ENCODE measurements at places on chromosomes 7 and 10. TPM values are rescaled to one million over a fixed set of nuclear protein-coding genes. Genes with fewer than 3 reads are reported as not detected.

DNA sequence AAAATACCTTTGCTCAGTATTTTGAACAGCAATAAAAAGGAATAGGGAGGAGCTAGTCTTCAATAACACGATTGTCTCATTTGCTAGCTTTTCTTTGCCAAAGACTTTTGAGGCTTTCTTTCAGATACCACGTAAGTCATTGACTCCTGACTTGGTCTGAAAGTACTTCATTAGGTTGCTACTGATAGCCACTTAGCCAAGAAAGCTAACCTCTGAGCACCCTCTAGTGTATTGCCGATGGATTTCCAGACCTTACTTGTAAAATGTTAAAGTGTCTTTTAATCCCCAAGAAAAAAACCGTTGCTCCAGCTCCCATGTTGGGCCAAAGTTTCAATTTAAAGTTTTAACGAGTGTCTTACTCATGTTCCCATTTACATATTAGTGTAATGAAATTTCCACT, 63.4 kb upstream of the STRIP2 start:
- no peak for DNase-seq

Gene NFE2L3
- 21.3 TPM for total RNA-seq

- DNase-seq: no peak
These were observed 240.3 kb downstream of the IPMK start for GRCh38 chr10:58027426-58027825.

DNA sequence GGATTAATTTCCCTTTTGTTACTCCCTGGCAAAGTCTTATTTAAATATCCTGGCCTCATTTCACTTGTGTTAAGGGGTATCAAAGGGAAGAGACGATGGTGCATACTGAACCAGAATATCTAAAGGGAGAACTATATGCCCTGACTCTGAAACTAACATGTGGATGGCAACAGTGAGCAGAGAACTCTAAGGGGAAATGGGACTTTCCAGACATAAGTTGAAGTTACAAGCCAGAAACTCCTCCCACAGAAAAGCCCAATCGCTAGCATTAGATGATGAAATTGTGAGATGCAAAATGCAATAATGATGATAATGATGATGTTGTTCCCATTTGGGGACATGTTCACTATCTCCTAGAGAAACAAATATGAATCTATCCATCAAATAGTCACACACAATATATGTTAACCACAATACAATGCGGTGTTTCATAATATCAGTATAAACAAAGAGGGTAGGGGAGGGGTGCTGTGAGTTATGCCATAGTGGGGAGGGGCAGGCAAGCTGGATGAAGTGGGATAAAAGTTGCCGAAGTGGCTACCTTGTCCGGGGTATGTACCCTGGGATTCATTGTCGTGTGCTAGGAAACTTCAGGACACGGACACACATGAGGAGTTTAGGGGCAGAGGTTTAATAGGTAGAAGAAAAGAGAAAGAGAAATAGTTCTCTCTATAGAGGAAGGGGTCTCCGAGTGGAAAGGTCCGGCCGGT, 37.1 kb downstream of the TMEM229A start:
- no peak for DNase-seq

DNA sequence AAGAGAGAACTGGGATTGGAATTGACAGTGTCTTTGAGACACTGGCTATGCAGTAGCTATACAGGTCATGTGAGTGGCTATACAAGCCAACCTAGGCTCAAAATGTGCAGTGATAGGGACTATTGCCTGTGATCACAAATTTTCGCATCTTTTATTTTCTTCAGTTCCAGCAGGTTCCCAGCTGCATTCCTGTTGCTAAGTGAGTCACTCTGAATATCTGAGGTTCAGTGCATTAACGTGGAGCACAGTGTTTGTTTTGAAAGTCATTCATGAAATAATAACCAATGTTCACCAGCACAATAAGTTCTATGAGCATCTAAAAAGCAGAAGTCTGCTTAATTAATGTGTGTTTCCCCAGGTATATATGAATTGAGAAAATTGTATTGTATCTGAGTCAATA, 1236.0 kb upstream of the CELF2 start:
- DNase-seq: no peak

GRCh38 chr7:107697321-107698049, 36.9 kb downstream of the SLC26A4 start:
- no peak for DNase-seq

- DNase-seq: peak; percentile 42
These were observed 3.2 kb downstream of the KNDC1 start for GRCh38 chr10:133162910-133163856.

DNA sequence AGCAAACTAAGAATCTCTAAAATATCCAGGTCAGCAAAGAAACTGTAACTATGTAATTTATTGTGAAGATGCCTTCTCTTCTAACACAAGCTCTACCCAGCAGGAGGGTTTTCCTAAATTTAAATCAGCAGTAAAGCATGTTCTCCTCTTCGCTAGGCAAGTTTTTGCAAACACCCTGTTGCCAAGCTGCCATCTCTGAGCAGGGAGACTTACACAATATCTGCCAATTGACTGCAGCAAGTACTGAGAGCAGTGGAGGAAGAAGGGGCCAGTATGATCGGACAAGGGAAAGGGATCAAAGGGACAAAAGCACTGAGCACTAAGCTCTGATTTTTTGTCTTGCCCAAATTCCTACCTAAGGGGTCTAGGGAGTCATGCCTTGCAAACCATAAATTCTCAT, 16.0 kb upstream of the LANCL2 start:
- no peak for DNase-seq

DNA sequence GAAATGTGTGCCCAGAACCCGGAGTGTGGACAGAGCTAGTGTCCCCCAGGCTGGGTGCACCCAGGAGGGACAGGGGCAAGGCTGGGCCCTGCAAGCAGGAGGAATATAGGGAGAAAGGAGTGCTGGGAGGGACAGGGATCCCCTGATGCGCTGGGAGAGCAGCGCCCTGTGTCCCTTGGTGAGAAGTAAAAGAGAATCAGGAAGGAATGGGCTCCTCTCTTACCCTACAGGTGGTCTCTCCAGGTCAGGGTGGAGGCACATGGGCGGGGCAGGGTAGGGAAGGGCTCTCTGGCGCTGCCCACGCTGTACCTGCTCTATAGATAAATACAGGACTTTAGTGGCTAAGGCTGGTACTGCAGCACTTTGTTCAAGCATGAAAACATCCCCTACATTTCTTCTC, 753.8 kb downstream of the GRID1 start:
- no peak for DNase-seq

DNA sequence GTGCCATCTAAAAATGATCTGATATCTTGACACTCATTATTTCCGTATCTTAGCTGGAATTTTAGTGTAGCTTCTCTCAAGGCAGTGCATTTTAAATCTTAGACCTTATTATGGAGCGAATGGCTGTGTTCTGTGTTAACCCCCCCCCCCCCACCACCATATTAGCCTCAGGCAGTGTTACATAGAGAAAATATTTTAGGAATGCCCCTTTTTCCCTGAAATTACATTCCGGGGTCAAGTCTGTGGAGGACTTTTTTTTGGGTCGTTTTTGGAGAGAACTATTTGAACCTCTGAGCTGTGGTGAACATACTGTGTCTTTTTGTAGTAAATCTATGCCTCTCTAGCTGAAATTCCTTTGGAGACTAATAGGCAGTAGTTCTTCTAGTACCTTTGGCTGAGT, 3.1 kb downstream of the CCDC126 start:
- no peak for DNase-seq

DNA sequence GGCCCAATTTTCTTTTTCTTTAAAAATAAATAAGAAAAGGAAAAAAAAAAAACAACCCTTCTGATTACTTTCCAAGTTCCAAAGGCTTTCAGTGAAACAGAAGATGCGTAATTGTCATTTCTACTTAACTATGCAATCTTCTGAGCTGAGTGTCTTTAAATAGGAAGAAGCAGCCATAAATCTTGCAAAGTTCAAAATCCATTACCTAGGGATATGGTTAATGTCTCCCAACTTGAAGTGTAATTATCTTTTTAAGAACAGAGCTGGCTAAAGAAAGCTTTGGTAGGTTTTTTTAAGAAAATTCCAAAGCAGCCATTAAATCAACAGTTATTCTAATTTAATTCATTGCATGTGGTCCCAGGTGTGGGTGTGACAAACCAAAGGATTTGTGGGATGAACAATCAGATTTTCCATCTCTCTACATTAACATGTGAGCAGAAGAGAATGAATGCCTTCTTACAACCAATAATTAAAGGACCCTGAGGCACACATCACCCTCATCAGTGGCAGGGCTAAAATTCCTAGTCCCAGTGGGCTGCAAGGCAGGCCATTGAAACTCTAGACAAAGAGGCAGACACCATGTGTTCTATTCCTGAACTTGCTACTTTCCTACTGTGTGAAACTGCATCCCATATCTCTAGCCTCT, 419.2 kb downstream of the REEP3 start:
- no peak for DNase-seq

Gene FAM24B
- total RNA-seq: 3.0 TPM

Gene HMX3
- total RNA-seq: not detected

DNA sequence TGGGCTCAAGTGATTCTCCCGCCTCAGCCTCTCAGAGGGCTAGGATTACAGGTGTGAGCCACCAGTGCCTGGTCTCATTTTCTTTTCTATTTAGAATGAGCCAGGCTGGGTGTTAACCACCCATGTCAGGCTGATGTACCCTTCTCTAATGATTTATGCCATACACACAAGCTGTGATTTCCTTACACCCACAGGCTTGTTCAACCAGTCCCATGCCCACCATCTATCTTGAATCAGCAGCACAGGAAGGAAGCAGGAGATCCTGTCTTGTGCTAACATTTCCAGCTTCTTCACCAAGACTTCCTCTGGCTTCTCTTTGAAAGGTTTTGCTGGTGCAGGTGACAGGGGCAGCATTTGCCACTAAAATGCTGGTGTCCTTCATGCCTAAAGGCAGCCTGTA, 176.4 kb downstream of the GATA3 start:
- no peak for DNase-seq

- DNase-seq: peak; percentile 34
These were observed 225.2 kb downstream of the MAD1L1 start for GRCh38 chr7:2007551-2007950.

Gene COL13A1
- not detected for total RNA-seq

GRCh38 chr7:126689037-126689436, 563.7 kb downstream of the GRM8 start:
- no peak for DNase-seq

DNA sequence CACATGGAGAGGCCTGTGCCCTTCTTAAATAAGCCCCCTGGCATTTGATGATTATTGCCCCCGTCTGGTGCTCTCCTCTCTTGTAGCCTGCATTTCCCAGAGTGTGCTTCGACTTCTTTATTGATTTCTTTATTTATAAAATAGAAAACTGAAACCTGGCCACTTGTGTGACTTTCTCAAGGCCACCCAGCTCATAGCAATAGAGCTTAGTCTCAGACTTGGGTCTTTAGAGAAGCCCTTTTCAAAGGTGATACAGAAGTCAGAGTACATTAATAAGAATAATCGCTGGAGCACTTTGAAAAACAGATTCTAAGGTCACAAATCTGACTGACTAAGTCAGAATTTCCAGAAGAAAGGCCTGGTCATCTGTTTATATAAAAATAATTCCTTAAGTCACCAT, 86.6 kb downstream of the NOC3L start:
- DNase-seq: no peak

Gene FAM241B
- total RNA-seq: 3.0 TPM

GRCh38 chr7:44678101-44678470, 70.6 kb upstream of the ZMIZ2 start:
- no peak for DNase-seq

Gene MGAM2
- total RNA-seq: not detected

- no peak for DNase-seq
These were observed 21.0 kb downstream of the TRIL start for GRCh38 chr7:28937103-28937502.

Gene GTF2IRD1
- not detected for total RNA-seq

- DNase-seq: peak; percentile 41
These were observed 51.7 kb downstream of the EBF3 start for GRCh38 chr10:129912166-129912917.

DNA sequence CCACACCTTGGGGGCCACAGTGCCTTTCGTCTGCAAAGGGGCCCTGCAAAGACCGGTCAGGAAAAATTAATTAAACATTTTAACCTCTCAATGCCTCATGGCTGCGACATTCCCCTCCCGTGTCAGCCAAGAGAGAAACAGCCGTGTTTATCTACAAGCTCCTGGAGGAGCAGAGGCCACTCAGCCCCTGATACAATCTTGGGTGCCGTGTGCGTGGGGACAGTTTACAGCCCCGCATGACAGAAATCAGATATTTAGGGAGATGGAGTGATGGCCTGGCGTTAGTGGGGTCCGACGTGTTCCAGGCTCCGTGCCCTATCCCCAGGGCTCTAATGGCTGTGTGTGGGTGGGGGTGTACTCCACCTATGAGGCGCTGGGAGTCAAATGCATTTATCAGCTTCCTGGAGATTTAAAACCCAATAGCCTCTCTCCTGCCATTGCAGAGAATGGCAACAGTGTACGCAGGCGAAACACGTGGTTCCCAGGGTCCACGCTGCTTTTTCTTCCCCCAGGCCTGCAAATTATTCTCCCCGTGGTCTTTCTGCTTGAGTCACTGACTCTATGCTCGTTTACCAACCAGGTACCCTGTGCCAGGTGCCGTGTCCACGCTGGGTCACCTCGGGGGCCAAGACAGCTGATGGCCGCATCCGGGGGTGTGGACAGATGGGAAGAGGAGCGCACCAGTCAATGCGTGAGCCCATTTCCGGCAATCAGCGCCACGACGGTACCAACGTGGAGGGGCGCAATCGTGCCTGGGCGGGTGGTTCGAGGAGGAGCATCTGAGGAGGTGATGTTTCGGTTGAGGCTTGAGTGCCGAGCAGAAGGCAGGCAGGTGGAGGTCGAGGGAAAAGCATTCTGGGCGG, 26.6 kb upstream of the PSMG3 start:
- DNase-seq: no peak

Gene VAX1
- not detected for total RNA-seq

Gene GCC1
- total RNA-seq: 21.8 TPM

Gene CC2D2B
- 0.57 TPM for total RNA-seq

Gene MRLN
- total RNA-seq: not detected

- DNase-seq: no peak
These were observed 29.5 kb upstream of the EBF3 start for GRCh38 chr10:129993621-129994020.

Gene AOAH
- 136 TPM for total RNA-seq

Gene CPXM2
- total RNA-seq: not detected

- DNase-seq: no peak
These were observed 295.0 kb downstream of the TCERG1L start for GRCh38 chr10:131016556-131016955.

Gene SEM1
- 35.5 TPM for total RNA-seq

DNA sequence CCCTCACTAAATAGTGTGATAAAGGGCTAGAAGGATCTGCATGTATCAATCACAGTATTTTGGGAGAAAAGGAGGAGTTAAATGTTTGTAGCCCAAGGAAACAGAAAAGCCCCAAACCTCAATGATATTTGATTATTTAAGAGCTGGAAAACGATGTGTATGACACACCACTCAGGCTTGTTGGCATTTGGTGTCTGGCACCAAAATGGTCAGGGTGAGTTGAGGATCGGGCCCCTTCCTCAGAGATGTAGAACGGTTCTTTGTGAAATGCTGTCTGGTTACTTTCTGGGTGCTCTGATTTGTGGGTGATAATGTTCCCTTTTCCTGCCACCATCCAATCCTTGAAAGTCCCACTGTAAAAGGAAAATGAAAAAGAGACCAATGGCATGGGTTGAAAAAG, 113.7 kb downstream of the CCDC3 start:
- DNase-seq: no peak

- no peak for DNase-seq
These were observed 55.2 kb upstream of the EZH2 start for GRCh38 chr7:148939128-148939755.

All from natural killer cell treated with Interleukin-12 subunit alpha and Interleukin-12 subunit beta and Interleukin-15 and Interleukin-18, amount 100 ng/mL, for 72 hours (primary cell).